ENCODE measurements at places on chromosomes 3 and 15.

DNA sequence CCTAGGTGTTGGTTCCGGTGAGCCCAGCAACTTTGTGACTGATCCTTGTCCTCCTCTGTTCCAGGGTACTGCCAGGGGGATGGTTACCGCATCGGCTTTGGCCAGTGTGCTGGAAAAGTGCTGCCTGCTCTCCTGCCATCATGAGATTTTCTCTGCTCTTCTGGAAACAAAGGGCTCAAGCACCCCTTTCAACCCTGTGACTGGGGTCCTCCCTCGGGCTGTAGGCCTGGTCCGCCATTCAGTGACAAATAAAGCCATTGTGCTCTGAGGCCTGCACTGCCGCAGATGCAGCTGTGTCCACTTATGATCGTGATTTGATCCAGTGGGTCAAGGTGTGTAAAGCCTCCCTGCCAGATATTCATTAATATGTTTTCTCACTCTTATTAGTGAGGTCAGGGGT lies 33.3 kb downstream of the FAH start:
- DNase-seq: no peak

DNA sequence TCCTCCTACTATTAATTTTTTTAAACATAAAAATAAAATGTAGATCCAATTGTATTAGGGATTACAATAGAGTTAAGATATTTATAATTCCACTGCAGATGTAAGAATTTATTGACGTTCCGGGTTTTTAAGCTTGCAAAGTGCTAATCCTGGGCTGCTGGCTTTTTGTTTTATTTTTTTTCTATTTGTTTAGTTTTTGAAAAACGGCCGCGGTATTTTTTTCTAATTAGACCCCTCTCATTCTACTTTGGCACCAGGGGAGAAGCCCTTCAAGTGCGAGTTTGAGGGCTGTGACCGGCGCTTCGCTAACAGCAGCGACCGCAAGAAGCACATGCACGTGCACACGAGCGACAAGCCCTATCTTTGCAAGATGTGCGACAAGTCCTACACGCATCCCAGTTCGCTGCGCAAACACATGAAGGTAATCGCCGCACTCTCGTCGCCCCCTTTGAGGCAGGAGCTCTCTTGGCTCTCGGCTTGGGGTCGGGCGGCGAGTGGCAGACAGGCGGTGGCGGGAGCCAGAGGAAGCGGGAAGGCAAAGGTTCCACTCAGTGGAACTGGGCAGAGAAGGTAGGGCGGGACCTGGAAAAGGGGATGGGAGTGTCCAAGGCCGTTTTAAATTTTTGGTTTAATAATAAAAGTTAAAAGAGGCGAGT lies 3.2 kb downstream of the ZIC1 start:
- no peak for DNase-seq

- DNase-seq: no peak
Measured at GRCh38 chr15:64099379-64099778, 3.6 kb downstream of the SNX1 start.

DNA sequence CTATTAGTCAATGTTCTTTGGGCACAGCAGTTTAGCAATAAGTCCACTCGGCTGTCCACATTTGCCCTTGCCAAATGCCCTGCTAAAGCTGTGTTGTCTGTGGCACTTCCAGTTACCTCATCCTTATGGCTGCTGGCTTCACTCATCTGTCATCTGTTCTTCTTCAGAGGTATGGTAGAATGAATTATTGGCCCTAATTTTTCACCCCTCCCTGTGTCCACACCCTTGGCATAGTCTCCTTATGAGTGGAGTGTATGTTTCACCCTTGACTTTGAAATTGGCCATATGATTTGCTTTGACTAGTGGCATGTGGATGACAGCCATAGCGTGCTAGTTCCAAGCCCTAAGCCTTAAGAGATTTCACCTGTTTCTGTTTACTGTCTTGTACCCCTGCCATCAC lies 72.1 kb upstream of the EPHB1 start:
- no peak for DNase-seq

- no peak for DNase-seq
Measured at GRCh38 chr3:106421909-106422308, 553.1 kb upstream of the CBLB start.

DNA sequence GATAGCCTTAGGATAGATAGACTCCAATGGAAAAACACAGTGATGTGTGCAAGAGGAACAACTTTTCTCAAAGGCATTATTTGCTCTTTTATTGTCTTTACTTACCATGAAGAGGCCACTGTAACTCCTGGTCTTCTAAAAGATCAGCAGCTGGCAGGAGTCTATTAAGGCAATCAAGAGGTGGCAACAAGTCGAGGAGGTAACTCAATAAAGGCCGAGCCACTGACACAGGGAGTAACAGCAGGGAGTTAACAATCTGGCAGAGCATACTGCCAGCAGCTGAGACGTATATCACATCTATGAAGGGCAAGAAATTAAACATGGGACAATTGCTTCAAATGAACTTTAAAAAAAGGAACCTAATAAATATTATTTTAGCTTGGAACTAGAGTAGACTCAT lies 106.2 kb downstream of the HERC1 start:
- DNase-seq: no peak

GRCh38 chr3:142165194-142165593 lies 15.8 kb upstream of the TFDP2 start:
- no peak for DNase-seq
